ENCODE measurements at places on chromosomes 12 and 14.
A peak's percentile ranks its signal among the peaks of the same experiment; 100 is the strongest.

DNA sequence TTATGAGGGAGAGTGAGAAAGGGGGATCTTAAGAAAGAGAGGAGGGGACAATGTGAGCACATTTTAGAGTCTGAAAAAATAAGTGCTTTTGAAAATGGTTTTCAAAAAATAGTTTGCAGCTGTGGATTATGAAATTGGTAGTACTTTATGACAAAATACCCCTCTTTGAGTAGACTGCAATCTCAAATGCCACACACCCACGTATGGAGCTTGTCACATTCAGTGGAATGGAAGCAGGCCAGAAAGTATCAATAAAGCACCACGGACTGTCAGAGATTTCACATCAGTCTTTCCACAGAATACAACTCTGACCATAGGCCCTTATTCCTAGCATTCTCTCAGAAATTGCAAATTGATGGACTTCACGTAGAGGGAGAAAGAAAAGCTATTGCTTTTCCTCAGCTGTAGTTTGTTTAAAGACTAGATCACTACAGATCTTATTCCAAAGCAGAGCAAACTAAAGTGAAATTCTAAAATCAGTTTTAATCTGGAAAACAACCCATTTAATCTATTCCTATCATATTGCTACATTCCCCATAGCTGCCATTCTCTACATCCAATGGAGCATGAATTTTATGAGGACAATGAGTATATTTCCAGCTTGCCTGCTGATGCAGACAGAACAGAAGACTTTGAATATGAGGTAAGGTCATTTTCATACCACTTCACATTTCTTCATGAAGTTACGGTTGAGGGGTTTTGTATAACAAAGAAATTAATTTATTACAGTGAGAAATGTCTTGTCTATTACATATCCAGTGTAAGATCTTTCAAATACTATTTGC is 321.3 kb downstream of the PDZRN4 start:
- no peak for DNase-seq

GRCh38 chr14:65790172-65790815 is 377.8 kb downstream of the FUT8 start:
- DNase-seq = no peak

- no peak for DNase-seq
Measured at GRCh38 chr12:101539148-101539547, 55.6 kb upstream of the MYBPC1 start.

GRCh38 chr12:34601689-34602088 is 579.4 kb downstream of the ALG10 start:
- no peak for DNase-seq

DNA sequence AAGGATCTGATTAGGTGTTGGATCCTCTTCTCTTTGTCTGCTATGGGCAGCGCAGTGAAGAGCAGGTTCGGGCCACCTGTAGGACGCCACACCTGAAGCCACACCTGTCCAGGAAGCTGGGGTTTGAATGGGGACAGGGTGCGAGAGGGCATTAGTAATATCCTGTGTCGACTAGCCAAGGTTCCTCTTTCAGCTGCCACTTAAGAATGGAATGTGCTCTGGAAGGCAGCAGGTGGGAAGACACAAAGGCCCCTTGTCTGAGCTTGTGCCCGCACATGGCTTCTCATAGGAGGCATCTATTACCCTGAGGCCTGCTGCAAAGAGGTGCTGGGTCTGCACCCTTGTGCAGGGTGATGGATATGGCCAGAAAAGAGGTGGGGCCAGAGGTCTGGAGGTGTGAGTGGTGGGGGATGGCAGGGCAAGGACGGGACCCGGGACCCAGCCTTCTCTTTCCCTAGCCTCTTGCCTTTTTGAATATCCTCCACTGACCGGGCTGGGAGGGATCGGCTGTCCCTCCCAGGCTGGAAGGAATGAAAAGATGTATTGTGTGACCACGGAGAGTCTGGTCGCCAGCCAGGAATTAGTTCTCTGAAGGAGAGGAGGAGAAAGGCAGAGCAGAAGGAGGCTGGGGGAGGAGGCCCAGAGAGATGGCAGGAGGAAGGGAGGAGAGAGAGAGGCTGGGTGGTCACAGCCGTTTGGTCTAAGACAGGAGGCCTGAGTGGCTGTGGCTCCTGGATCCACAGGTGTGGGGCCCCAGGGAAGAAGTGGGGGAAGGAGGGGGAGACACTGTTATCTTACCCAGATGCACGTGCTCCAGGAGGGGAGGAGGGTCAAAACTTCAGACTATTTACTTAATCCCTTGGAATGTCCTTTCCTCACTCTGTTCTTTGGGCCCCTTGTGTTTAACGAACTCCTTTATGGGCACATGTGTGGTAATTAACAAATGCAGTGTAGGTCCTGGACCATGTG is 101.5 kb downstream of the SMOC1 start:
- peak; percentile 7 for DNase-seq

GRCh38 chr14:31194095-31194494 is 13.5 kb downstream of the HECTD1 start:
- DNase-seq = no peak

DNA sequence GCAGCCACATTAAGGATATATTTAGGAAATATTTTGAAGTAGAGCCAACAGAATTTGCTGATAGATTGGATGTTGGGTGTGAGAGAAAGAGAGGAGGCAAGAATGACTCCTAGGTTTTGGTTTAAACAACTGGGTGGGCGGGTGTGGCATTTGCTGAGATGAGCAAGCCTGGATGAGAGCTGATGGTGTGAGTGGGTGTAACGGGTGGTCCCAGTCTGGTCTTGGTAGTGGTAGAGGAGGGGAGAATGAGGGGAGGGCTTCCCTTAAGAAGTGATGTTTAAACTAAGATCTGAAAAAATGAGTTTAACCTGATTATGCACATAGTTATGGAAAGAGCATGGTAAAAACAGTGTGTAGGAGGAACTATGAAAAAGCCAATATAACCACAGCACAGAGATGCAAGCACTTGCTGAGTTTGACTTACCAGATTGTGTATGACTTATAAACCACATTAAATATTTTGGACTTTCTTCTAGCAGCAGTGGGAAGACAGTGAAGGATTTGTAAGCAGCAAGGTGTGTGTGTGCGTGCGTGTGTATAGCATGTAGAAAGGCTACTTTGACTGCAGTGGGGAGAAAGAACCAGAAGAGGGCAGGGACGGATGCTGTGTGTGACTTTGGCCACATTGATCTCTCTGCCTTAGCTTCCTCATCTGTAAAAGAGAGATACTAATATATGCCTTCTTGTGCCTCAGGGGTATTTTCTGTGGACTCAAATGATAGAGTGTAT is 139.7 kb downstream of the PRIMA1 start:
- DNase-seq = peak; percentile 32

- DNase-seq = no peak
Measured at GRCh38 chr12:42730291-42730690, 140.7 kb upstream of the PRICKLE1 start.

- DNase-seq = no peak
Measured at GRCh38 chr14:73264080-73264884, 27.0 kb downstream of the PAPLN start.

- DNase-seq = no peak
Measured at GRCh38 chr12:121443911-121444841, 44.3 kb downstream of the RNF34 start.

DNA sequence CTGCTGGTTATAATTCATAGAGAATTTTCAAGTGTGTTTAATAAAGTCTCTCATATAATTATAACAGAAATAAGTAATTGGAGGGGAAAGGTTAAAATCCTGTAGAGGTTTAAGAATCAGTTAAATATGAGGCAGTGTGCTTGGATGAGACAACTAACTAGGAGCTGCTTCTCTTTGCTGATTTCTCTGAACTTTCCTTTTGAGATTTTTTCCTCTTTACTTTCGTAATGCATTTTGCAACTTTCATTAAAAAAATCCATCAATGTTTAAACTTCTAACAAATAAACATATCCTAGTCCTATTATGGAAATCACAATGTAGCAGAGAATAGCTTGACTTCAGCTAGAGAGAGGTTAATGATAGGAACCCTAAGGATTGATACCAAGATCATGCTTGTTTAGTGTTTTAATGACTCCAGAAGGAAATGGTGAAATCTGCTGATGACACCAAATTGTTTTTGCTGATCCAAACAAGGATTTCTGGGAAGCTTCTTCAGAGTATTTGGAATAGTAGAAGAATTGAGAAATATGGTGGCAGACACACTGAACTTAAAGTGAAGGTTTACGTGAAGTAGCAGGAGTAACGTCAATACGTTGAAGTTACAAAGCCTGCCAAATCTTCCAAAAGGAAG is 122.6 kb downstream of the RAD51B start:
- DNase-seq = no peak

GRCh38 chr12:116146386-116146785 is 131.1 kb downstream of the MED13L start:
- DNase-seq = no peak

GRCh38 chr14:34331728-34332623 is 130.1 kb downstream of the SPTSSA start:
- peak; percentile 53 for DNase-seq

DNA sequence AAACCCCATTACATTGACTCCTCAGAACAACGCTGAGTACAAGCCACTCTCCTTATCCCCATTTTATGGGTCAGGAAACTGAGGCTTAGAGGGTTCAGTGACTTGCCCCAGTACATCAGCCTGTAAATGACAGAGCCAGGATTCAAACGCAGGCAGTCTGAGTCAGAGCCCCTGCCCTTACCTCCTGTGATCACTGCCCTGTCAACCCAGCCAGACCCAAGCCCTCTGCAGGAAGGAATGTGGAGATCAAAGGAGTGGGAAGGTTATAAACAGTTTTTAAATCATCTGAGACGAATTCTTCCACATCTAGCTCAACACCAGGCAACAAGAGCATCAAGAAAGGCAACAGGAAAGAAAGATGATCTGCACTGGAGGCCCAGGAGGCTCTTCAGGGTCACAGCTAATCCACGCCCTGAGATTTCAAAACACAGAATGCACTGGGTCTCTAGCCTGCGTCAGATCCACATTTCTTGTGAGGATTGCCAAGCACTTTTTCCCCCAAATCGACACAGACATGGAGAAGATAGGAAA is 38.5 kb downstream of the SPTB start:
- DNase-seq = no peak

GRCh38 chr14:100866666-100867630 is 36.6 kb downstream of the RTL1 start:
- DNase-seq = no peak

DNA sequence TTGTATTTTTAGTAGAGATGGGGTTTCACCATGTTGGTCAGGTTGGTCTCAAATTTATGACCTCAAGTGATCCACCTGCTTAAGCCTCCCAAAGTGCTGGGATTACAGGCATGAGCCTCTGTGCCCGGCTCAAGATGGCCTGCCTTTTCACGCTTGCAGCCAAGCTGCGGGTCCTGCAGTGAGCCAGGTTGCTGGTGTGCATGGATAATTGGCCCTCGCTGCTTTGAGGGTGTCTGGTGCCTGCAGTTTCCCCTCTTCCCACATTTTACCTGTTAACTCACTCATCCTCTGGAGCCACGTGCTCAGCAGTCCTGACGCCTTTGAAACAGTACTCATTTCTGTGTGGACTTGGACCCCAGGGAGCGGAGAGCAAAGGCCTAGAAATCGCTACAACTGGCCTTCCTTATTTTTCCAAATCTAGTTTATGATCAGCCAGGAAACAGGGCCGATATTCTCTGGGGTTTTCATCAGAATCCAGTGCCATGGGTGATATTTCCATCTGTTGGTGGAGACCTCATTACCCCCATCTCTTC is 42.2 kb downstream of the TPCN1 start:
- no peak for DNase-seq

DNA sequence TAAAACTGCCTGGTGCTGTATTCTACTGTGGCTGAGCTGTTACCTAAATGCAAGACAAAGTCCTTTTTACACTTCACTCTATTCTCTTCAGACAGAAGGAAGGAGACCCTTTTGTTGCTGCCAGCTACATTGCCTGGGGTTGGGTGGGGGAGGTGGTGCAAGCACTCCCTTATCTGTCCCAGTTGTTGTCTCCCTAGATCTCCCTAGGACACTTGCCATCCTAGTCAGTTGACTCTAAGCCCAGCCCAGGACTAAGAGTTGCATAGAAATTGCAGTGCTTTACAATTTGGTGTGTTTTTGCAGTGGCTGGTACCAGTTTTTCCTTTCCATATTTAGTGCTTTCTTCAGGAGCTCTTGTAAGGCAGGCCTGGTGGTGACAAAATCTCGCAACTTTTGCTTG is 35.1 kb downstream of the SCYL2 start:
- no peak for DNase-seq

DNA sequence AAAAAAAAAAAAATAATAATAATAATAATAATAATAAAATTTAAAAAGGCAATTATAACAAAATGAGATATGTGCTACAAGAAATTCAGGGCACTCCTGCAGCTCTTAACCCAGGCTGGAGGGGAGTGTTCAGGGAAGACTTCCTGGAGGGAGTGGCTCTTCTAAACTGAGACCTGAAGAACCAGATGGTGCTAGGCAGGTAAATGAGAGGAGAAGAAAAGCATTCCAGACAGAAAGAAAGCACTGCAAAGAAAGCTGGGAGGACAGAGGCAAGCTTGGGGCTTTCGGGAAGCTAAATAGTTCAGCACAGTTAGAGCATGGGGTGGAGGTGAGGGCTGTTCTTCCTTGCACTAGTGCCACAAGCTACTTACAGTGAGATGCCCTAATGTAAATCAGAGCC is 9.9 kb upstream of the SRSF9 start:
- no peak for DNase-seq
